ENCODE measurements at places on chromosomes 16 and 17.

GRCh38 chr17:55883149-55883548, 132.3 kb downstream of the PCTP start:
- no peak for DNase-seq

DNA sequence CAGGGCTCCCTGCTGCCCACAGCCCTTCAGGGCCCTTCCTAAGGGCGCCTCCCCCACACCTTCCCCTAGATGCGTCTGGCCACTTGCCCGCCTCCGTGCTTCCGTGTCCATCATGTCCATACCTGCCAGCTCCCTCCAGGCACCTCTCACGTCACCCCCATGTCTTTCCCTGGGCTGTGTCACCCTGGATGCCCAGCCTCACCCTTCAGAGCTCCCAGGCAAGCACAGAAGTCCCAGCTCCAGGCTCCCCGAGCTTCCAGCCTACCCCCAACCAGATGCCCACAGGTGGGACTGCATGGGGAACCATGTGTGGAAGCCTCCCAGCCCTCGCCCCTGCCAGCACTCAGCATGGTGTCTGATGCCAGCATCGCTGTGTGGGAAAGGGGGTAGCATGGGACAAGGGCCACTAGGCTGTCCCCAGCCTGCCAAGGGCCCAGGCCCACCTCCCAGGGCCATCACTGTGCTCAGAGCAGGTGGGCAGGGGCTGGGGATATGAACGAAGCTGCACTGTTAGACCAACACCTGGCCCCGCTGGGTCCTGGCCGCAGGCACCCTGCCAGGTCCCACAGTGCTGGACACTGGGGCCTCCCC, 1.9 kb upstream of the AXIN1 start:
- no peak for DNase-seq

DNA sequence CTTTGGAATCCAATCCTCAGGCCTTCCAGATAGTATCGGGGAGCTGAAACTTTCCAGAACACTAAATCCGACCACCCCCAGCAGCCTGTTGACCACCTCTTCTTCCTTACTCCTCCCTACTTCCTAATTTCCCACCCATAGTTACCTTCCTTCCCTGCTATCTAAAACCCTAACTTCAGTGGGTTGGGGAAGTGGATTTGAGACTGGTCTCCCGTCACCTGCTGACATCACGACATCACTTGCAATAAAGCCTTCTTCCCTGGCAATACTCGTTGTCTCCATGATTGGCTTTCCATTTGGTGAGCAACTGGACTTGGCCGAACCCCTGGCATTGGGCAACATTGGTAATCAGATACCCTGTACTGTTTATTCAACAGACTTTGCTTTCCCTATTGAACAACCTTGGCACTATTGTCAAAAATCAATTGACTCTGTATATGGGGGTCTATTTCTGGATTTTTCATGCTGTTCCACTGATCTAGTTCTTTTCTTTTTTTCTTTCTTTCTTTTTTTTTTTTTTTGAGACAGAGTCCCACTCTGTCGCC, 11.8 kb upstream of the FOXK2 start:
- DNase-seq = no peak

DNA sequence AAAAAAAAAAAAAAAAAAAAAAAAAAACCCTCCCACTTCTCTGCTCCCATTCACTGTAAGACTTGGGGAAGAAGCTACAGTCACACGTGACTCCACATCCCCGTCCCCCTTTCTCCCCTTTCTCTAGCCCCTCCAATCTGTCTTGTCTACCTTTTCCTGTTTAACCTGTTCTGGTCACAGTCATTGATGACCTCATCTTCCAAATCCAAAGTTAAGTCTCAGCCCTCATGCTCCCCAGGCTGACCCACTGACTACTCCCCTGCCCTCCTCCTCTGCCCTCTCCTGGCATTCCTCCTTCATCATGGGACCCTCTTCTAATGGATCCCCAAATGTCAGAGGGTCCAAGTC, 1.6 kb upstream of the CDH5 start:
- DNase-seq = no peak

DNA sequence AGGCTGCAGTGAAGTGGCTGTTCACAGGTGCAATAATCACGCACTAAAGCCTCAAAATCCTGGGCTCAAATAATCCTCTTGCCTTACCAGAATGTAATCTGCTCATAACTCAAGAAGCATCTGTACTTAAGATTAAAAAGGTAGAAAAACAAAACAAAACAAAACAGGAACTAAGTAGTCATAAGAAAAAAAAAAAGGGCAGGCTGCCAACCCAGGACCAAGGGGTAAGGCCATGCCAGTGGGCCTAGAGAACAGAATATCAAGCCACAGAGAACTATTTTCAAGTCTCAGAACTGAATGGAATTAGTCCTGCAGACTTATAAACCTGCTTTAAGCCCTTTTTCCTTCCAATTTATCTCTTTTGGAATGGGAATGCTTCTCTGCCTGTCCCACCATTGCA, 64.8 kb upstream of the TBC1D3K start:
- DNase-seq = no peak

GRCh38 chr17:61323909-61324868, 75.5 kb upstream of the TBX2 start:
- DNase-seq = no peak

GRCh38 chr17:80449194-80449929, 27.0 kb downstream of the NPTX1 start:
- DNase-seq = no peak

GRCh38 chr16:17298238-17298637, 172.5 kb downstream of the XYLT1 start:
- DNase-seq = no peak

GRCh38 chr16:10535461-10535860, 44.9 kb downstream of the EMP2 start:
- DNase-seq = no peak

GRCh38 chr16:620700-621525, 9.9 kb upstream of the WFIKKN1 start:
- DNase-seq = no peak

DNA sequence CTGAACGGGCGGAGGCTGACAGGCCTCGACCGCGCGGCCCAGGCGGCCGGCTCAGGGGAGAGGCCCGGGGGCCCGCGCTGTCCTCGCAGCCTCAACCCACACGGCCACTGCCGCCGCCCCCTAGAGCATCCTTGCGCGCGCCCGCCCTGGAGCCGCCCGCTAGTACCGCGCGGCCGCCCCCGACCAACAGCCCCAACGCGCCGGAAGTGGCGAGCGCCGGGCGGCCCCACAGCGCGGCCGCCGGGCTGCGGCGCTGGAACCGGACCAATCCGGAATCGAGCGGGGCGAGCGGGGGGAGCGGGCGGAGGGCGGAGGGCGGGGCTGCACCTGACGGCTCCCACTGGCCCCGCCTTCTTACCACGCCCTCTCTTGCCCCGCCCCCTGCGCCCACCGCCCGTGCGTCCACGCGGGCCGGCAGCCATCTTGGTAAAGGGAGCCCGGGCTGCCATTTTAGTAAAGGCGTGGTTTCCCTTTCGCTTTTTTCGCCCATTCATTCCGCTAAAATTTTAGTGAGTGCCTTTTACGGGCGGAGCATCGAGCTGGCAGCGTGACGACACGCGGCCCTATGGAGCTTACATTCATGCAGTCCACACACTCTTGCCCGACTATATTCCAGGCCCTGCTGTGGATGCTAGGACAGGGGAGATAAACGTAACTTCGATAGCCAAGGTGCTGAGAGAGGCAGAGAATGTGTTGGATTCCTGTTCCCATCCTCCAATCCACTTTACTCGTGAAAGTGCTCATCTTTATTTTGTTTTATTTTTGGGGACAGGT, at the start of gene XPO6:
Gene XPO6, minus strand, starts transcription at position 208 of the 774 bp plus-strand sequence. CDS start 597 bp downstream, outside the sequence.
- DNase-seq = peak; percentile 97

- DNase-seq = no peak
Observed at GRCh38 chr17:78355045-78355641, 4.7 kb downstream of the SOCS3 start.

- no peak for DNase-seq
Observed at GRCh38 chr17:74343121-74343520, 17.1 kb downstream of the KIF19 start.

GRCh38 chr17:13825526-13826040, 223.9 kb upstream of the HS3ST3A1 start:
- no peak for DNase-seq

- DNase-seq = no peak
Observed at GRCh38 chr17:37417852-37418251, 11.2 kb downstream of the TADA2A start.

DNA sequence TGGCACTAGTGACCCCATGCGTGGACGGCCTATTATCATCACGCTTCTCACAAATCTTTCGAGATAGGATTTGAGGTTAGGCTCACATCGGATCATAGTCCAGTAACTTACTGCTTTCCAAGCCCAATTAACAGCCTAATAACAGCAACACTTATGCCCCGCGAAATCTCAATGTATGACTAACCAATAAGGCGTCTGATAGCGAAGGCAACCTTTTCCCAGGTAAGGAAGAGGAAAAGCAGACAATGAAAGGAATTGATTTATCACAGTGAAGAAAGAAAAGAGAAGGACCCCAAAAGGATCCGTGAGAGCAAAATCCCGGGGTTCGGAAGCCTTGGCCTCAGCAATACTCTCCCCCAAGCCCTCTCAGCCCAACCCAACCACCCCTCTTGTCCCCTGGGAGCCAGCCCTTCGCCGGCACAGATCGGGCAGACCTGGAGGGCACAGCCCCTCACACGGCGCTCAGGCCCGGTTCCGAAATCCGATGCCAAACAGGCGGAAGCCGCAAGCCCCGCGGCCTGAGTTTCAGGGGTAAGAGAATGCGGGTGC, 534 bp downstream of the GPATCH8 start:
- DNase-seq = peak; percentile 3

DNA sequence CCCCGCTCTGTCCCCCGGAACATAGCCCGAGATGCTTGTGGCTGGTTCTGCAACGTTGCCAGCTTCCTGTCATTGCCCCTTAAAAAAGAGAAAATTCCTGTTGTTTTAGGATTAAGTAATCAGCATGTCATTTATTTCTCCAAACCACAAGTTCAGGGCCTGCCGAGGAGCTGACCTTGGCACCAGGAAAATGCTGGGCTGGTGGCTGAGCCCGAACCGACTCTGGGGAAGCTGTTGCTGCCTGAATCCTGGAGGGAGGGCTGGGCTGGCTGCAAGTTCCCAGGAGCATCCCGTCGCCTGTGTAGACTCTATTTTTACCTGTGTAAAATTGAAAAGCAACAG, 130.9 kb upstream of the FOXF1 start:
- DNase-seq = no peak

DNA sequence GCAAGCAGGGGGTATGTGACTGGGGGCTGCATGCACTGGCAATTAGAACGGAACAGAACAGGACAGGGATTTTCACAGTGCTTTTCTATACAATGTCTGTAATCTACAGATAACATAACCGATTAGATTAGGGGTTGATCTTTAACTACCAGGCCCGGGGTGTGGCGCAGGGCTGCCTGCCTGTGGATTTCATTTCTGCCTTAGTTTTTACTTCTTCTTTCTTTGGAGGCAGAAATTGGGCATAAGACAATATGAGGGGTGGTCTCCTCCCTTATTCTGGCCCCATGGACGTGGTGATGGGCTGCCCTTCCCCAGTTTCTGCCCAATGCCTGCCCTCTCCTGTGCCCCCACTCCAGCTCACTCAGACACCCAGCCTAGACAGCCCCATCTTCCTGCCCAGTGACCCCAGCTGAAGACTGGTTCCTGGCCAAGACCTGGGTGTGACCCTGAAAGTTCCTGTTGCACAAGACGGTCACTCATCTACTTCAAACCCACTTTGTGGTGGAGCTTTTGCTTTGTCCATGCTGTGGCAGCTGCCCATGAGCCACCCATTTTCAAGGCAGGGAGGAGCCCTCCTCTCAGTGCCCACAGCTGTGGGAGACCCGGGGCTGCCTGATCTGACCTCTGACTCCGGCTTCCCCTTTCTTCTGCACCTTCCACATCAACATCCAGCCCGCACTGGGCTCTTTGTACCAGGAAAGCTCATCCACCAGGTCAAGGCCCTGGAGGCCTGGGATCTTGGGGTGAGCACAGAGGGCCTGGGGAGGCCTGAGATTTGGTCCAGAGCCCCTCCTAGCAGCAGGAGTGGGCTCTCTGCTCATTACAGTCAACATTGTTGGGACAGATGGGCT, 18.6 kb downstream of the ALOX12B start:
- no peak for DNase-seq

- DNase-seq = no peak
Observed at GRCh38 chr16:11539641-11540050, 47.1 kb downstream of the LITAF start.

GRCh38 chr17:66716236-66717026, 118.5 kb upstream of the CACNG5 start:
- no peak for DNase-seq

DNA sequence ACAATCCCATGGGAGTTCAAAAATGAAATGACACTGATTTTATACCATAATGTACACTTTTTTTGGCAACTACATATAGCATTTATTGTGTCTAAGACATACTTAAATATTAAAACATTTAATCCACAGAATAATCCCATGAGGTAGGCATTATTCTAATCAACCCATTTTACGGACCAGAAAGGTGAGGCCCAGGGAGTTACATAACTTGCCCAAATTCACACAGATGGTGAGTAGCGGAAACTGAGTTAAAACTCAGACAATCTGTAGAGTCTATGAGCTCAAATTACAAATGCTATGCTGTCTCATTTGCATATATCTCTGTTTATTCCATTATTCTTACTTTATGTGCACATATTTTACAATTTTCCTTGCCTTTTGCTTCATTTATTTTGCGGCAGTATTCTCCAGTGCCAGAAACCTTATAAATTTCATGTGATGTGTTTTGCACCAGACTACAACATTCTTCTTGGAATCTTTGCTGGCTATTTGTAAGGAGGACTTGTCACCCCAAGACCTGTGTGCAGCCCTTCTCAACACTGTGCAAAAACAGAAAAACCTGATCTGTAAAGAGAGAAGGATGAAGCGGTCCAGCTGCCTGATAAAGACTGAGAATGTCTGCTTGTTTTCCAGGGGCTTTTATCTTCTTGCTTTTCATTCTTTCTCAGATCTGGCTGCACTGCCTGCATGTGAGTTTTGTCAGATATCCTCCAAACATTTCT, 2.3 kb upstream of the ABCA9 start:
- no peak for DNase-seq

DNA sequence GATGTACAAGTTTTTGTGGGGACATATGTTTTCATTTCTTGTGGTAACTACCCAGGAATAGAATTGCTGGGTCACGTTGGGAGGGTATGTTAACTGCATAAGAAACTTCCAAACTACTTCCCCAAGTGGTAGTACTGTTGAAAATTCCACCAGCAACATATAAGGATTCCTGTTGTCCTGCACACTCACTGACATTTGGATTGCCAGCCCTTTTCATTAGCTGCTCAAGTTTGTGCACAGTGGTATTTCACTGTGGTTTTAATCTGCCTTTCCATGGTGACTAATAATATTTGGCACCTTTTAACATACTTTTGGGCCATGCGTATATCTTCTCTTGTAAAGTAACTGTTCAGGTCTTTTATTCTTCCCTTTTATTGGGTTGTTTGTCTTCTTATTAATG, 103.3 kb downstream of the GNAO1 start:
- no peak for DNase-seq

- no peak for DNase-seq
Observed at GRCh38 chr16:57373117-57373947, 1.0 kb downstream of the CX3CL1 start.

- no peak for DNase-seq
Observed at GRCh38 chr16:87764600-87765472, 950 bp downstream of the KLHDC4 start.

GRCh38 chr17:78412403-78412802, 34.0 kb downstream of the PGS1 start:
- no peak for DNase-seq
